ENCODE measurements at places on chromosomes 7 and 10. TPM values are rescaled to one million over a fixed set of nuclear protein-coding genes. Genes with fewer than 3 reads are reported as not detected.

DNA sequence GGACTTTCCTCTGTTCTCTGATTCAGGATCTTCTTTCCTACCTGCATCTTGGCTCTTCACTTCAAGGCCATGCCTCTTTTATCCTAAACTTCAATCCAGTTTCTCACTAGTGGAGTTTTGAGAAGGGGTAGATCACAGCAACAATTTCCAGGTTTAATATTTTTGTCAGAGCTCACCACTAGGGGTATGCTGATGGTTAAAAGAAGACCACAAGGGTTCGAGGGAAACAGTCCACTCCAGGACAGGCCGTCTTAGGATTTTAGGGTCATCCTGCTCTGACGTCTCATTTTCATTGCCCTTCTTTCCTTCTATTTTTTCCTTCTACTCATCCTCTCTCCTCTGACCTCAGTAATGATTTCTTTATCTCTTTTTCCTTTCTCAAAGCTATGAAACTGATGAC, 11.3 kb downstream of the STAG3 start:
- DNase-seq: no peak

DNA sequence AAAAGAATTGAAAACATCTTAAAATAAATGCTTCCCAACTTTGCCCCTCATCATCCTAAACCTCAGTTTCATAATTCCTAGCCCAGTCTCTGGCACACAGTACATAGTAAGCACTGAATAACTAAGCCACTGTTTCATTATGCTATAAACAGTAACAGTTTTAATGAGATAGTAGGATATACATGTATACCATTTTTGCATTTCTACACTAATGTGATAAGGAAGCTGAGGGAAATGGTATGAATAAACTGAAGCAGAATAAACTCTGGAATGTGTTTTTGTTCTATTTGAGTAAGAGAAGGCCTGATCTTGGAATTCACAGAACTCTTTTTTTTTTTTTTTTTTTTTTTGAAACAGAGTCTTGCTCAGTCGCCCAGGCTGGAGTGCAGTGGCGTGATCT, 8.8 kb downstream of the NAPEPLD start:
- DNase-seq: no peak

- no peak for DNase-seq
Observed at GRCh38 chr7:127799535-127800305, 147.7 kb downstream of the SND1 start.

DNA sequence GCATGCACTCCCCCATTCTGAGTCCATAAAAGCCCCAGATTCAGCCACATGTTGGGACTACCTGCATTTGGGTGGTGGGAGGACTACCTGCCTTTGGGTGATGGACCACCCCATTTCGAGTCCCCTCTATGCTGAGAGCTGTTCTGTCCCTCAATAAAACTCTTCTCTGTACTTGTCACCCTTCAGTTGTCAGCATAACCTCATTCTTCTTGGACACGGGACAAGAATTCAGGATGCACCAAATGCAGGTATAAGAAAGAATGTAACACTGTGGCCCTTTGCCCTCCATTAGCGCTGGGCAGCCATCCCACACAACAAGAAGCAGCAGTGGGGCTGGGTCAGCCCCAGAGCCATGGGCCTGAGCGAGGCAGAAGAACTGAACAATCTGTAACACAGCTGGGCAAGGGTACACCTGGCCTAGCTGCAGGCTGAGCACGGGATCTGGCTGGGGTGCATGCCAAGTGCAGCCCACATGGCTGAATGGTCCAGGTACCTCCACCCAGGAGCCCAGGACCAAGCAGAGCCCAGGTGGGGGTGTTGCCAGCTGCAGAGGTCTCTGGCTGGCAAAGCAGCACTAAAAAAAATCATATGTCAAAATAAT, 1344.3 kb upstream of the LRRTM3 start:
- DNase-seq: no peak

DNA sequence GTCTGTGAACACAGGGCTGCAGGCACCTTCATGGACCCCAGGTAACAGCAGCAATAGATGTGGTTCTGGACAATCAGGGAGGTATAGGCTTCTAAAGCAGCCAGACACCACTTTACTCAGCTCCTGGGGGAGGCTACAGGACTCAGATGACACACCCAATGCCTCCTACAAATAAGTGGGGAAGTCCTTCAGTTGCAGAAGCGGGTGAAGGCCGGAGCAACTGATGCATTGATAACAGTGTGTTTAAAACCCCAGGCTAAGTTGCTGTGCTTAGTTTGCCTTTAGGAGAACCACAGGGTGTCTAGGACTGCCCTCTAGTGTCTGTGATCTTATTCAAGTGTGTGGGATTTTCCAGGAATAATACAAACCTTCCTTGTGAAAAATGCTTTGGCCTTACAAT, 5.9 kb upstream of the ITGA8 start:
- DNase-seq: no peak

DNA sequence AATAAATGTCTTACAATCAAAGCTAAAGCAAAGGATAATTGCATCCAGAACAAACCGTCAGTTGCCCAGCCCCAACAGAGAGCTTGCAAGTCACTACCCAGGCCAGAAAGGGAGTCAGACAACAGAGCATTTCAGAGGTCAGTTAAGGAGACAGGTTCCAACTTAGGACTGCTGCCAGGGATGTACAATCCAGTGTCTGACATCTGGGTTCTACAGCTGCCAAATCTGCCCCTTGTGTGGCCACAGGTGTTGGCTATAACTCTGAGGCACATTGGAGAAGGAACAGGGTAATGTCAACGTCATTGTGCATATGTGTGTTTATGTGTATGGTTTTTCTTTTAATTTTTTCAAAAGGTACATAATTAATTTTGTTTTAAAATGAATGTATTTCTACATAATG, 85.2 kb upstream of the GLCCI1 start:
- DNase-seq: no peak

Gene TAF6
- 56.5 TPM for total RNA-seq

Gene STK31
- not detected for total RNA-seq

Measured in activated CD4-positive, alpha-beta memory T cell treated with anti-CD3 and anti-CD28 coated beads, Interleukin-2, amount 10 ng/mL, durations not matched to agents 7 days and 5 days (primary cell).